ENCODE measurements at places on chromosomes 6 and 20. TPM values are rescaled to one million over a fixed set of nuclear protein-coding genes. Genes with fewer than 3 reads are reported as not detected.

DNA sequence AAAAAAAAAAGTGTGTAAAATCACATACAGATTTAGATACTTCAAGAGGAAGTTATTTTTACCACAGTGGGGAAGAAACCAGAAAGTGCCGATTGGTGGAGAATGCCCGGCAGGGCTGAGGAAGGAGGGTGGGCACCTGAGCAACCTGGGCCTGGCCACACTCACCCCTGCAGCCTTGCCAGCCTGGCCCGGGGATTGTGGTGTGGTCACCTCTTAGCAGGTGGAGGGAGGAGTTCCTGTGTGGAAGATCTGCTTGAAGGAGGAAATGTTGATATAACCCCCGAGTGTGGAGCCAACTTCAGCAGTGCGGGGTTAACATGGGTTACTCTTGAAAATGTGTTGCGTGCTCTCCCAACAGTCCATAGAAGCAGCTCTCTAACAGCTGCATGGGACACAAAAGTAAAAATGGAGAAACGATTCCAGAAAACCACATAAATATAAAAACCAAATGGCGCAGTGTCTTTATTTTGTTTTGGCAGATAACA lies 14.7 kb downstream of the UST start:
- no peak for DNase-seq

DNA sequence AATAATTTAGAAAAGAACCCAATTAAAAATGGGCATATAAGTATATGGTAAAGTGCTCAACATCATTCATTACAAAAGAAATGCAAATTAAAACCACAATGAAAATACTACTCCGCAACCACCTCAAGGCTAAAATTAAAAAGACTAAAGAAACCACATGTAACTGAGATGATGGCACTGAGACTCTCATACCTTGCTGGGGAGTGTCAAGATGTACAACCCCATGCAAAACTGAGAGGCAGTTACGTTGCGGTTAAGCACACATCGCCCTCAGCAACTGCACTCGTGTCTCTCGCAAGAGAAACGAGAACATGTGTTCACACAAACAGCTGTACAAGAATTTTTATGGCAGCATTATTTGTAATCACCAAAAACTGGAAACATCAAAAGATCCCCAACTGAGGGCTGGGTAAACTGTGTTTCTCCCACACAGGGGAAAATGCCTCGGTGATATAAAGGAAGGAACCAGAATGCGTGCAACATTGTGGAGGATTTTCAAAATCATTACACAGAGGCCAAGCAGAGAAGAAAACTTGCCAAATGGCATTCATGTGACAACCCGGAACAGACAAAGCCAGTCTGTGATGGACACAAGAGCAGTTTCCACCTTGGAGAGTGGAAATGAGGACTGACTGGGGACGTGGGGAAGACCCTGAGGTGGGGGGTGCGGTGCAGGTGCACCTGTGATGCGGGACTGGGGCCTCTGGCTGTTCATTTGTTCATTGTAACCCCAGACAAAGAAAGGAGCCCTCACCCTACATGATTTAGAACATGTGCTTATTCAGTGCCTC lies 144.9 kb downstream of the WDR27 start:
- DNase-seq = no peak

- no peak for DNase-seq
These were observed 43.3 kb upstream of the CHRNA4 start for GRCh38 chr20:63404129-63405085.

- DNase-seq = no peak
These were observed 225.4 kb downstream of the PRL start for GRCh38 chr6:22071270-22072041.

DNA sequence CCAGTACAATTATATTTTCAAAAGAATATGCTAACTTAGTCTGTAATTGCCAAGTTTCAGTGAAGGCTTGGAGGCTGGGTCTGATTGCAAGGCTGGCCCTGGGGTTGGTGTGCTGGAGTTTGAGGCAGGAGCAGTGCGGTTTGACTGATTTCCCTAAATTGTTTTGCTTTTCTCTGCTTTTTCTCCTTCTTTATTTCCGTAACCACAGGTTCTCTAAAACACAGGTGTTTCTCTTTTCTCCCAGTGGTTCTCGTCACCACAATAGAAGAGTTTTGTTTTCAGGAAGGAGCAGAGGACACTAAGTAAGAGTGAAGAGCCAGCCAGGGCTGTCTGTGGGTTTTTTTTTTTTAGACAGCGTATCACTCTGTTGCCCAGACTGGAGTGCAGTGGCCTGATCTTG lies 8.2 kb upstream of the SNX9 start:
- no peak for DNase-seq

DNA sequence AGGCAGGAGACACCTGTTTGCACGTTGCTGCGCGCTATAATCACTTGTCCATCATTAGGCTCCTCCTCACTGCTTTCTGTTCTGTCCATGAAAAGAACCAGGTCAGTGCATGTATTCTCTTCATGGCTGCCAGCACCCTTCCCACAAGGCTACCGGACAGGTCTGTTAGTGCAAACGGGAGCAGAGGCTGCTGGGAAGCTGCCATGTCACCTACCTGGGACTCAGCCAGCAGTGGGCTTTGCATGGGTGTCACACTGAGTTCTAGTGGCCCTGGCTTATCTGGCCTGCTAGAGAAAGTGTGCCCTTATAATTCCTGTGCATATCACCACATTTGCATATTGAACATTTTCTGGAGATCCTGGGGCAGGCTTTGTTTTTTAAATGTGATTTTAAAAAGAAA lies 24.8 kb downstream of the LYRM2 start:
- no peak for DNase-seq

- DNase-seq = no peak
These were observed 300.1 kb downstream of the SAMD5 start for GRCh38 chr6:147808640-147809039.

Gene SEMG1
- total RNA-seq = 1.8 TPM
